ENCODE measurements at places on chromosomes 3 and 15.

GRCh38 chr3:151357463-151357850 is 27.1 kb downstream of the P2RY12 start:
- no peak for DNase-seq

- DNase-seq: no peak
Observed at GRCh38 chr3:192857260-192857661, 60.4 kb downstream of the MB21D2 start.

DNA sequence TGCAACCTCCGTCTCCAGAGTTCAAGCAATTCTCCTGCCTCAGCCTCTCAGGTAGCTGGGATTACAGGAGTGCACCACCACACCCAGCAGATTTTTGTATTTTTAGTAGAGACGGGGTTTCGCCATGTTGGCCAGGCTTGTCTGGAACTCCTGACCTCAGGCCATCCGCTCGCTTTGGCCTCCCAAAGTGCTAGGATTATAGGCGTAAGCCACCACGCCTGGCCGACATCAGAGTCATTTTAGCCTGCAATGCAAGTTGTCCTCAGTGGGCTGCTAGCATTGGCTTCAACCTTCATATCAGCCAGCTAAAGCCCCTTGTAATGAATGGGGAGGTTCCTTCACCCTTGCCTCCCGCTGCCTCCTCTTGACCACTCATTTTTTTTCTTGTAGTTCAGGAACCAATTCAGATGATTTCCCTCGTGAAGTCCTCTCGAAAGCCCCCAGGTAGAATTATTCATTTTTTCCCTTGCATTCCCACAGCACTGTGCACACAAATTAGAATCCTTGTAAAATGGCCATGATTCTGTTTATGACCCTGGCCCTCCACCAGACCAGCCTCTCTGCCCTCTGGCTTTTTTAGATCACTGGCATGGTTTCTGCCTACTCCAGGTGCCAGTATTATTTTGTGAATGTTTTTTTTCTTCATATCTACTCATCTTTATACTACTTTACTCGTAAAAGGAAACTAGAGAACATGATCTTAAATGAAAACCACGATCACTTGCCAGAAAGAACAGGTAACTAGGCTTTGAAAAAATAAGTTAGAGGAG is 29.1 kb downstream of the FLNB start:
- no peak for DNase-seq

GRCh38 chr3:106719583-106719982 is 657.7 kb upstream of the CCDC54 start:
- DNase-seq: no peak

GRCh38 chr3:98013411-98014267 is 21.5 kb downstream of the GABRR3 start:
- no peak for DNase-seq

GRCh38 chr3:47847260-47847659 is 44.3 kb downstream of the DHX30 start:
- DNase-seq: no peak

GRCh38 chr3:65723985-65724384 is 314.7 kb downstream of the MAGI1 start:
- no peak for DNase-seq

- DNase-seq: no peak
Observed at GRCh38 chr3:188453431-188454384, 299.8 kb downstream of the LPP start.

- no peak for DNase-seq
Observed at GRCh38 chr15:92415639-92416297, 22.1 kb downstream of the ST8SIA2 start.

All from left forelimb (tissue), 1 donor.